ENCODE measurements at places on chromosomes 3 and 15. TPM values are rescaled to one million over a fixed set of nuclear protein-coding genes. Genes with fewer than 3 reads are reported as not detected.

The ADAMTS17 gene
- total RNA-seq: 2.7 TPM

The ARNT2 gene
- total RNA-seq: 5.3 TPM

The HCN4 gene
- 0.16 TPM for total RNA-seq

The APOD gene
- total RNA-seq: 9.6 TPM

The GPR176 gene
- total RNA-seq: 5.3 TPM

Data from hepatocyte (in vitro differentiated cells).